ENCODE measurements at places on chromosomes 11 and 22.

GRCh38 chr22:29819501-29819900 is 18.6 kb downstream of the ASCC2 start:
- no peak for DNase-seq
- no peak overlapping the region for H3K4me3 ChIP-seq
- no peaks in the 10 kb centered on the region for H3K4me1 ChIP-seq
- H3K27me3 ChIP-seq, result no peaks in the 10 kb centered on the region
- no peak overlapping the region for H3K27ac ChIP-seq

DNA sequence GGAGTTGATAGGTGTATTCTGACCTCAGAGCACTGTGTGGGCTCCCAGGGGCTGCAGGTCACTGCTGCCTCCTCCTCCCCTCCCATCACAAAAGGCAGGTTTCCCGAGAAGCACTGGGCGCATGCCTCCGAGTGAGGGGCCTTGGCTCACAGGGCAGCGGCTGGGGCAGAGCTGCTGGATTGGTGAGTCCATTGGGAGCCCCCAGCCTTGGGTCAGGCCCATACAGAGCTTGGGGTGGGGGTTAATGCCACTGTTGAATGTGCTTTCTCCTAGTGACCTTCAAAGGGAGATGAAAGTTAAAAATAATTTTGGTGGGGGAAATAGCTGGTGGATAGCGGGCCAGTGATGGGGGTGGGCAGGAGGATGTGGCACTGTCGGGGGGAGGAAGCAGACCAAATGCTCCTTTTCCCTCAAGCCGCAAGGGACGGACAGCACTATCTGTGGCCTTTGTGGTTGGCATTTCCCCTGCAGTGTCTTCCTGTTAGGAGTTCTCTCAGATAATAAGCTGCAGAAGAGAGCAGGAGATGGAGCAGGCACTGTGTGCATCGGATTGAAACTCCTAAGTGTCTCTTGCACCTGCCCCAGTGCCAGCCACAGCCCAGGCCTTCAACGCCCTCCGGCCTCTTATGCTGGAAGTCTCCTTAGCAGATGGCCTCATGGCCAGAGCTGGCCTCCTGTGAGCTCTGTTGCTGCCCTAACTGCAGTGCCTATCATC is 3.2 kb downstream of the TUBA8 start:
- H3K27me3 ChIP-seq, result peaks cover 17% of the 10 kb centered on the region
- H3K4me3 ChIP-seq, result no peak overlapping the region
- H3K27ac ChIP-seq, result no peak overlapping the region
- no peak for DNase-seq
- no peaks in the 10 kb centered on the region for H3K4me1 ChIP-seq

GRCh38 chr22:17748555-17749353 is 25.5 kb downstream of the BID start:
- H3K27ac ChIP-seq, result no peak overlapping the region
- no peak overlapping the region for H3K4me3 ChIP-seq
- no peaks in the 10 kb centered on the region for H3K36me3 ChIP-seq
- DNase-seq, result peak; percentile 39

- H3K4me3 ChIP-seq, result peak overlapping the region; percentile 16
- H3K4me1 ChIP-seq, result peaks cover 2% of the 10 kb centered on the region
- H3K27me3 ChIP-seq, result no peaks in the 10 kb centered on the region
Measured at GRCh38 chr11:65150509-65151299, 16.4 kb upstream of the SYVN1 start.

GRCh38 chr11:122394313-122394712 is 261.2 kb upstream of the UBASH3B start:
- DNase-seq, result no peak
- no peak overlapping the region for H3K4me3 ChIP-seq
- H3K27me3 ChIP-seq, result no peaks in the 10 kb centered on the region
- no peaks in the 10 kb centered on the region for H3K36me3 ChIP-seq
- no peaks in the 10 kb centered on the region for H3K4me1 ChIP-seq

DNA sequence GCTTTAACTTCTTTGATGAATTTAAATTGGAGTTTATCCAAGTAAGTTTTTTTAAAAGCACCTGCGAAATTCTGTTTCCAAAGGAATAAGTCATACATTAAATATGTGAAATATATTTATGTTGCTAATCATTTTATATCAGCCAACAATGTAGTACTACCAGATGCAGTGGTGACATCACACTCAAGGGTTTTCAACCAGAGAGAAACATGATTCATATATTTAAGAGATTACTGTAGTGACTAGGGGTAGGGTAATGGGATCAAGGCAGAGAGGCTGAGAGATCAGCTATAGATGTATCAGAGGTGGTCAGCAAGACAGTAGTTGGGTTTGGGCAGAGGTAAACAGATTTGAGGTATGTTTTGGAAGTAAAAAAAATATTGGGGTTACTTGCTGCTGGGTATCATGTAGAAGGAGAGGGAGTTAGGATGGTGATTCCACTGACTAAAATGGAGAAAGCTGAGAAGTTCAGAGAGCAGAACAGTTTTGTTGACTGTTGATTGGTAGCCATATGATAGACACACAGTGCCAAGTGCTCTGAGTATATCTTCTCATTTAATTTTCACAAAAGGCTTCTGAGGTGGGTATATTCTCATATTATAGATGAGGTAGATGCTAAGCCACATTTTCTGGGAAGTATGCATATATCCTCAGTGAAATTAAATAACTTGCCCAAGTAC is 39.4 kb downstream of the CEP57 start:
- no peak overlapping the region for H3K4me3 ChIP-seq
- peaks cover 10% of the 10 kb centered on the region for H3K36me3 ChIP-seq
- DNase-seq, result no peak
- H3K27me3 ChIP-seq, result no peaks in the 10 kb centered on the region
- no peak overlapping the region for H3K27ac ChIP-seq

DNA sequence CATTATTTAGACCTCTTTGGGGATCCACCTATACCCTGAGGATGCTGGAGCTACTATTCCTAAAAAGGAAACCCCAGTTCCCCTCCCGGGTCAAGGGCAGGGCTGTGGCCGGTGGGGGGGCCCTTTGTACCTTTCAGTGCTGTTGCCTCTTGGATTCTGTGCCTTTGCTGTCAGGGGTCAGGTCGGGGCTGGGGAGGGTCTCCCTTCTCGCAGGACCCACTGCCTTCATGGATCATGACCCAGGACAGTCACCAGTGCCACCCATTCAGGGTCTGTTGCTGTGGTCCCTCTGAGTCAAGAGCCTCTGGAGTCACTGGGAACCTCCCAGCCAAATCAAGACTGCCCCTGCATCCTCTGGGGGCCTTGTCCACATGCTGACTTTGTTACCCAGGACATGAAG is 78.1 kb upstream of the CCND1 start:
- H3K4me1 ChIP-seq, result no peaks in the 10 kb centered on the region
- no peak overlapping the region for H3K4me3 ChIP-seq
- no peaks in the 10 kb centered on the region for H3K36me3 ChIP-seq

GRCh38 chr11:77438487-77438886 is 35.4 kb downstream of the PAK1 start:
- no peak overlapping the region for H3K4me3 ChIP-seq
- DNase-seq, result no peak
- H3K27ac ChIP-seq, result no peak overlapping the region
- no peaks in the 10 kb centered on the region for H3K27me3 ChIP-seq
- H3K36me3 ChIP-seq, result no peaks in the 10 kb centered on the region

DNA sequence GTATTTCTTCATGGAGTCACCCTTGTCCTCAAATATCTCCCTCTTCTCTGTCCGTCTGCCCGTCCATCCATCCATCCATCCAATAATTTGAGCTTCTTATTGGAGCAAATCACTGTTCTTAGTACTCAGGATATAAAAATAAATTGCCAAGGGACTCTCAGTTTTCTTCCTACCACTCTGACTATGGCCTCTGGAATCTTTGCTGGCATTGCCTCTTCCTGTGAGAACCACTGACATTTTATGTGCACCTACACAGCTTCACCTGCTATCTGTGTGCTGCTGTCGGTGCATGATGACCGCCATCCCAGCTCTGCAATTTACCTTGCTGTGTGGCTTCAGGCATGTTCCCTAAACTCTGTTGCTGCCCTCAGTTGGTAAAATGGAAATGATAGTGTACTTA is 37.9 kb downstream of the TEAD1 start:
- H3K4me3 ChIP-seq, result no peak overlapping the region
- H3K27ac ChIP-seq, result no peak overlapping the region
- DNase-seq, result no peak
- H3K27me3 ChIP-seq, result no peaks in the 10 kb centered on the region

- DNase-seq, result no peak
- H3K27ac ChIP-seq, result no peak overlapping the region
- H3K4me3 ChIP-seq, result no peak overlapping the region
- no peaks in the 10 kb centered on the region for H3K36me3 ChIP-seq
Measured at GRCh38 chr22:31739795-31740201, 10.1 kb downstream of the PRR14L start.
